Spleen (tissue), 13 donors: ENCODE measurements at places on chromosomes 5 and 9. TPM values are rescaled to one million over a fixed set of nuclear protein-coding genes. Genes with fewer than 3 reads are reported as not detected.
A peak's percentile ranks its signal among the peaks of the same experiment; 100 is the strongest.

The TRAF2 gene
- polyA plus RNA-seq: 23.1 TPM

The SPINK5 gene
- polyA plus RNA-seq: 0.26 TPM

The C8G gene
- polyA plus RNA-seq: 3.7 TPM

GRCh38 chr5:1765141-1765879 is 34.3 kb downstream of the MRPL36 start:
- no peaks in the 10 kb centered on the region for H3K36me3 ChIP-seq
- peaks cover 4% of the 10 kb centered on the region for H3K4me1 ChIP-seq
- peak; percentile 58 for DNase-seq
- no peak overlapping the region for H3K4me3 ChIP-seq

- H3K4me1 ChIP-seq: no peaks in the 10 kb centered on the region
- no peak for DNase-seq
- H3K27ac ChIP-seq: no peak overlapping the region
Observed at GRCh38 chr5:133311176-133311575, 259.4 kb downstream of the HSPA4 start.

DNA sequence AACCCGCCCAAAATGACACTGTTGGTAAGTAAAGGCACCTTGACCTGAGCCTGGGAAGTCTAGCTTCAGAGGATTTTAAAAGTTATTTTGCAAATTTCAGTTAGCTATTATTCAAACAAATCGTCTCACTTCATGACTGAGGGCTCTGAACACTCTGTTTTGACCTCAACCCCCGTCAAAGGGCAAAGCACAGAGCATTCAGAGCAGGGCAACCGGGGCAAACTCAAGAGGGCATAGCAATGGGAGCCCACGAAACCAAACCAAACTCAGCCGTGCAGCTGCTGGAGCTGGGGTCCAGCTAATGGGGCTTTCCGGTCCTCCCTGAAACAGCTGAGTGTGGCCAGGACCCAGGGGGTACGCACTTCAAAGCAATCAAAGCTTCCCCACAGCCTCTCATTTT is 1.6 kb downstream of the C9 start:
- no peaks in the 10 kb centered on the region for H3K27me3 ChIP-seq
- H3K4me1 ChIP-seq: no peaks in the 10 kb centered on the region
- H3K36me3 ChIP-seq: no peaks in the 10 kb centered on the region
- H3K4me3 ChIP-seq: no peak overlapping the region
